ENCODE measurements at places on chromosomes 1 and 21.

DNA sequence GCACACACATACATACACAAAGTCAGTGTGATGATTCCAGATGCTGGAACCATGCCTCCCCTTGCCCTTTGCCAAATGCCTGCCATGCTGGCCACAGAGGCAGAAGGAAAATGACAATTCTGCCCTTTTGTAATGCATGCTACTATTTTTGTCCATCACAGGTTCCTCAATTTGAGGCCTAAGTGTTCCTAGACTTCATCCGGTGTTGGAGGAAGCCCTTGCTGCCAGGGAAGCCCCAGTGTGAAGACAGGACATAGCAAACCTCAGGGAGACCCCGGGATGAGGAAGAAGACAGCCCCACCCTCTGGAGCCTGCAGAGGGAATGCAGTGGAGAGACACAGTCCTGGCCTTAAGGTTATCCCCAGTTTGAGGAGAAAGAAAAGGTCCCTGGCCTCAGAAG, 14.4 kb downstream of the PRR9 start:
- no peak for DNase-seq

- no peak for DNase-seq
These were observed 33.2 kb upstream of the PDE4B start for GRCh38 chr1:65759516-65759915.

GRCh38 chr1:181936768-181937581, 124.5 kb downstream of the ZNF648 start:
- DNase-seq: peak; percentile 58

DNA sequence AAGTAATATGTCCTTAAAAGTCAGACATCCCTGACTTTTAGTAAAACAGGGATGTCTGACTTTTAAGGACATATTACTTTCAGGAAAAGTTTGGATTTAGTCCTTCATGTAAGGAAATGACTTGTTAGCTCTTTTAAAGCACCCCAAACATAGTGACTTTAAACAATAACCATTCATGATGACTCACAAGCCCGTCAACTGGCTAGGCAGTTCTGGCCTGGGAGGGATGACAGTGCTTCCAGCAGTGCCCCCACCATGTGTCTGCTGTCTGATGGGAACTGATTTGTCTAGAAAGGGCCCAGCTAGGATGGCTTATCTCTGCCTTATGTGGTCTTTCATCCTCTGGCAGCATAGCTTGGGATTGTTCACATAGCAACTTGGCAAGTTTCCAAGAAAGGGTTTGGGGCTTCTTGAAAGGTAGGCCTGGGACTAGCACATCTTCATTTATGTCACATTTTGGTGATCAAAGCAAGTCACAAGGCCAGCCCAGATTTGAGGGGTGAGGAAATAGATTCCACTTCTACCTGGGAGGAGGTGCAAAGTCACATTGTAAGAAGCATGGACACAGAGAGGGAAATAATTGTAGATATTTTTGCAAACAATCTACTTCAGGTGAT, 143.5 kb downstream of the C1orf94 start:
- DNase-seq: no peak

DNA sequence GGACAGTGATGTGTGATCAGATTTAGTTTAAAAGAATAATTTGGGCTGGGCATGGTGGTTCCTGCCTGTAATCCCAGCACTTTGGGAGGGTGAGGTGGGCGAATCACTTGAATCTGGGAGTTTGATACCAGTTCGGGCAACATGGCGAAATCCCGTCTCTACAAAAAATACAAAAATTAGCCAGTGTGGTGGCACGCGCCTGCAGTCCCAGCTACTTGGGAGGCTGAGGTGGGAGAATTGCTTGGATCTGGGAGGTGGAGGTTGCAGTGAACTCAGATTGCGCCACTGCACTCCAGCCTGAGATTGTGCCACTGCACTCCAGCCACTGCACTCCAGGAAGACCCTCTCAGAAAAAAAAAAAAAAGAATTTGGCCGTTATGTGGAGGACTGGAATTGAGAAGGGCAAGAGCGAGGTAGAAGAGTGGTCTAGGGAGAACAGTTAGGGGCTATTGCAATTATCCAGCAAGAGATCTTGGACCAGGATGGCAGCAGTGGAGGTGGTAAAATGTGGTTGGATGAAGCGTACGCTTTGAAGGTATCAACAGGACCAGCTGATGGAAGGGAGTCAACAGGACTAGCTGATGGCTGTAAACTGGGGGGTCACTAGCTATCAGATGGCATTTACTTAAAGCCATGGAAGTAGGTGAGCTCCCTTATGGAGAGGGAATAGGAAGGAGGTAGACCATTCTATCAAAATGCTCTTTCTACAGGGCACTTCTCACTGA, 9.6 kb downstream of the BTBD19 start:
- no peak for DNase-seq

GRCh38 chr1:232519186-232519585, 110.7 kb downstream of the SIPA1L2 start:
- no peak for DNase-seq

- DNase-seq: no peak
These were observed 16.8 kb downstream of the PPP1R12B start for GRCh38 chr1:202365092-202365815.

DNA sequence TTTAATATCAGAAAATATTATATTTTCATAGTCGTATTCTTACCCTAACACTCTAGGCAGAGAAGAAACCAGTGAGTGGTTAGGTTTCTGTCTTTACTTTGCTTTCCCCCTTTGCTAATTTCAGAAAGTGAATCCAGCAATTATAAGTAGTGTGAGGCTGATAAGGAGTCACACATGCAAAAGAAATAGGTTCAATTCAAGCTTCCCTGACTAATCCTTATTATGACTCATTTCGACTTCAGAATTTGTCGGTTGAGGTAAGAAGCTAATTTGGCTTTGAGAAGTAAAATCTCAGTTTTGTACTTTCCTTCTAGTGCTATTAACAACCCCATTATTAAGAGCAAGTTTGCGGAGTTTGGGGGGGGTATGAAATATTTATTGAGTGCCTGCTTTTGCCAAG, 22.4 kb downstream of the ESRRG start:
- no peak for DNase-seq

GRCh38 chr21:30996728-30997127, 41.5 kb downstream of the KRTAP19-8 start:
- no peak for DNase-seq

GRCh38 chr1:195867638-195868037, 740.6 kb downstream of the KCNT2 start:
- no peak for DNase-seq

GRCh38 chr1:184533049-184533448, 146.2 kb downstream of the C1orf21 start:
- no peak for DNase-seq

GRCh38 chr1:223363856-223364684, at the start of gene SUSD4:
TSS of gene SUSD4 (minus strand) at chr1:223364176. CDS start at chr1:223363425, 751 bp downstream.
- peak; percentile 63 for DNase-seq

DNA sequence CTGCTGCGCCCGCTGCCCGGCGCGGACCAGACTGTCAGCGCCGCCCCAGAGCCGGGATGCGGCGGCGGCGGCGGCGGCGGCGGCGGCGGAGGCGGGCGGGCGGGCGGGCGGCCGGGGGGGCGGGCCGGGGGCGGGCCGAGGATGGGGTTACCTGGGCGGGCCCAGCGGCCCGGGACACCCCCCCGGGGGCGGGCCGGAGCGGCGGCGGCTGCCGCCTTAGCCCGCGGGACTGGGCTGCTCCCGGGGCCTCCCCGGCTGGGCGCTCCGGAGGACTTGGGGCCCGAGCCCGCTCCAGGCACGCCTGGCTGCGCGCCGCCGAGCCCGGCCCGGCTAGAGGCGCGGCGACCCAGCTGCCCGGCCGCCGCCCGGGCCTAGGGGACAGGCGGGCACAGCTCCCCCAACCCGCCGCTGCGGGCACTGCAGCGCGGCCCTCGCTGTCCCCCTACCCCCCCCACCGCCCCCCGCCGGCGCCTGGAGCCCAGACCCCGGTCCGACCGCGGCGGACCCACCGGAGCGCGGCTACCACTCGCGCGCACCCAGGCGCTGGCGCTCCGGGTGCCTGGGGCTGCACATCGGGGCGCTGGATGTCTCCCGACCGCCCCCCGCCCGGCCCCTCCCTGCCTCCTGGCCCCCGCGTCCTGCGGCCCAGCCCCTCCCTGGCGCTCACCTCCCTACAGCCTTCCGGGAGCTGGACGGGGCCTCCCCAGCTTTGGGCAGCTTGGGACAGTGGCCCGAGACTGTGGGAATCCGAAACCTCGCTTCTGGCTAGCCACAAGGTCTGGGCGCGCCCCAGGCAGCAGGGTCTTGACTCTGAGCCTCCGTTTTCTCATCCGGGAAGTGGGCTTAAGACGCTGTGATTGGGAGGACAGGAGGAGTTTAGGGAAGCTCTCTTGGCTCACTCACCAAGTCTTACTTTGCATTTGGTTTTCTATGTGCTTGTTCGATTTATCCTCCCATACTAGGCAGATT, at the start of gene WNT4:
WNT4 (minus strand) TSS at position 33 of the 969 bp plus-strand sequence. CDS start 175 bp downstream, outside the sequence.
- no peak for DNase-seq

- peak; percentile 63 for DNase-seq
These were observed 431 bp downstream of the MAP1LC3C start for GRCh38 chr1:241998412-241998921.

DNA sequence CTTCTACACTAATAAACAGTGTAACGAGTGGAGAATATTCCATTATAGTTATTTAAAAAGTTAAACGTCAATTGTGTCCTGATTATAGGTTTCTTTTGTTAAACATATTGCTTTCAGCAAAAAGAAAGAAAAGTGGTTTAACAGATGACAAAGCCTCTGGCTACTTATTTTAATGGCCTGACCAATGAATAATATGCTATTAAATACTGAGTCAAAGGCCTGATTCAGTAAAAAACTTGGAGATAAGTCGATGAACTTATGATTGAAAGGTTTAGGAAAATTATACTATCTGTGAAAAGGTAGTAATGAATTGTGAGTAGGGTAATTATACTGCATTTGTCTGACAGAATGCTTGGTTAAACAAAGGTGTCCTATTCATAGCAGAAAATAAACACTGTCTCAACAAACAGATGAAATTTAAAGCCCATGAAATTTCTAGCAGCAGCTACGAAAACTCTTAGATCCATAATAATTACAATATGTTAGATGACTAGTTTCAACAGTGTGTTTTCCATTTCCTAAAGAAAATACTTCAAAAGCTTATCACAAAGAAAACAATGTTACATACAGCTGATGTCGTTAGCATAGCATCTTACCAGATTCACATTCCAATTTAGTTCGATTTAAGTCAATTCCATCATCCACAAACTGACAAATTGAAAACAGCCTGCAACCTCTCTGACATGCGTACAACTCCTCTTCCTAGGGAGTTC, 6.2 kb downstream of the TMEM59 start:
- DNase-seq: no peak

DNA sequence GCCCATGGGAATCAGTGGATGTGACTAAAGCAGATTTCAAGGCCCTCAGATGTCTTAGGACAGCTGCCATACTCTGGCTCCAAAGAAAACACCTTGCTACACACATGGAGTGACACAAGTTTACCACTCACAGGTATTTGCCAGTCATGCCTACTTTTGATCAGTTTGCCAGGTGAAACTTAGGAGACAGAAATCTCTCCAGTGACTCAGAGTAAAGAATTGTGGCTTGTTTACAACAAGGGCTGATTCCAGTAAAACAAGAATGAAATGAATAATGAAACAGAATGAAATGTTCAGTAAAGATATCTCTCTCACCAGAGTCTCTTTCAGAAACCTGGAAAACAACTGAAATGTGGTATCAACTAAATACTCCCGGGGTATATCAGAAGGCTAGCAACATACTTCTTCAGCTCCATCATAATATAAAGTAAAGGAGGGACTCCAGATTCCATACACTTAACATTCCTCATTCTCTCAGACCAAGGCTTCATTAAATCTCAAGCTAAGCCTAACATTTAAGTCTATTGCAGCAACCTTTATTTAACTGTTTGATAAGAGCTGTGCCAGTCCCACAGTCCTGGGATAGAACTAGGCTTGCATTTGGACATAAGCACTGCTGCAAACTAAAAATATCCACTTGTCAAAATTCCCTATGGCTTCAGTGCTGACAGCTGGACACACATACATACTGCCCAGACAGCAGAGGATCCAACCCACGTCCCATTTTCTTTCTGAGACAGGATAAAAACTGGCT, 143.3 kb downstream of the SIPA1L2 start:
- no peak for DNase-seq

DNA sequence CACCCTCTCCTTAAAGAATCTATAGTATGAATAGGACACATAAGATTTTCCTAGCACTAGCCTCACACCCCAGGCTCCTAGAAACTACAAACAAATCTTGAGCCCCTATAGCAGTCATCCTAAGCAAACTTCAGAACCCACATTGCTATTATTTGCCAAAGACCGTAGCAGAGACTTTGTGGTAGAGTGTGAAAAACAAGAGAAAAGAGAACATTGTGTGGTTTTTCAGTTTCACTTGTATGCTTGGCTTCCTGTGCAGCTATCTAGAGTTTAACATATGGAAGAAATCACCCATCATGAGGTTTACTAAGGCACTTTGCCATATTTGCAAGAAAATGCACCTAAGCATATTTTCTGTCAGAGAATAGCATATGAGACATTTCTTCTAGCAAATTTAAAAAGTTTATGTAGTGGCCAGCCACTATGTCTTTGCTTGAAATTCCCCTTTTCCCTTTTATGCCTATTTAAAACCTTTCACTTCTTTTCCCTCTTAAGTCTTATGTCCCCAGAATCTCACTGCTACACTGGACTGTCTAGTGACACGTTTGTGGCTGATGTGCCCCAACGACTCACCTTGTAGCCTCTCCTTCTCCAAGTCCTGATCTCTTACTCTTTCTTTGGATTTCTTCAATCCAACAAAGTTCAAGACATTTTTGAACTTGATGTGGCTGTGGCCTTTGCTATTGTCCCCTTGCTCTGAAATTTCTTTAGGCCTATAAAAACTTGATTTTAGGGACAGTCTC, 25.6 kb downstream of the CCDC190 start:
- no peak for DNase-seq

GRCh38 chr1:53430779-53431178, 28.4 kb upstream of the DMRTB1 start:
- no peak for DNase-seq

DNA sequence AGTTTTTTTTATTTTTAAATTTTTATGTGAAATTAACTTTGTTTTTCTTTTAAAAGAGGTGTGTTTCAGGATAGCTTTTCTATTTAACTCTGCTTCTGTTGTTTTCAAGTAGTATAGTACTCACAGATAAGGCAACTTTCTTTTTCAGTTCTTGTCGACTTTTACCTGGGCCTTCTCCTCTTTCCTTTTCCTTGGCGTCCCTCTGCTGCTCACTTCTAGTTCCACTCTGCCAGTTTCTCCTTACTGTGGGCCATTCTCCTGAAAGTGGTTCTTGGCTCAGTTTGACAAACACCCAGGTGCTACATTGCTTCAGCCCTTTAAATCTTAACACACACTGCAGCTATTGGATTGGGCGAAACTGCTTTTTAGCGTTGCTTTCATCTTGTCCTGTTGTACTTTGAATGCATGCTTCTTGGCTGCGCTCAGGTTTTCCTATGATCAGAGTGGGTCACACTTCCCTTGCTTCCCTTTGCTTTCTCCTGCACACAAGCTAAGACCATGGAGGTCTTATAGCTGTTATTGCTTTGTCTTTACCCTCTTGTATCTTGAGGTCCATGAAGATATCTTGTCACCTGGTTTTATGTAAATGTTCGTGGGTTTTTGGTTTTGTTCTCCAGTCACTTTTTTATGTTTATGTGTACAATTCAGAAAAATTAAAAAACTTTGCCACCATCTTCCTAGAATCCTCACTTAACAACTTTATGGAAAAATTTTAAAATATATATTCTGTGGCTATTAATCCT, 21.6 kb downstream of the GABPA start:
- DNase-seq: no peak

Data from activated naive CD4-positive, alpha-beta T cell treated with anti-CD3 and anti-CD28 coated beads, Interleukin-2, amount 50 U/mL, for 72 hours (primary cell).